T-cell (primary cell): ENCODE measurements at places on chromosomes 4 and X. TPM values are rescaled to one million over a fixed set of nuclear protein-coding genes. Genes with fewer than 3 reads are reported as not detected.

DNA sequence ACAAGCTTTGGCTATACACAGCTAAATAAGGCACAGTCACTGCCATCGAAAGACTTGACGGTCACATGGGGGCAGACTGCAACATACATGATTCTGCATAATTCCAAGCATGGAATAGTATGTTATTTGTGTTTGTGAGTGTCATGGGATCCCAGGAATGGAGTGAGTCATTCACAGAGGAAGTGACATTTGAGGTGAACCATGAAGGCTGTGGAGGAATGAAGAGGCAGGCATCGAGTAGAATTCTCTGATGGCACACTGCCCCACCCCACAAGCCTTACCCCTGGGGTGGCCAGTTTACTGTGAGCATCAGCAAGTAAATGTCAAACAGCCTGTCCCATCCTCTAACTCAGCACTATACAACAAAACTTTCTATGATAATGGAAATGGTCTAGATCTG lies 619.7 kb downstream of the MID1IP1 start:
- H3K27ac ChIP-seq = no peak overlapping the region
- no peak overlapping the region for H3K4me3 ChIP-seq
- DNase-seq = no peak
- no peaks in the 10 kb centered on the region for H3K36me3 ChIP-seq
- H3K27me3 ChIP-seq = no peaks in the 10 kb centered on the region

GRCh38 chr4:80361329-80361900 lies 25.9 kb downstream of the CFAP299 start:
- H3K4me1 ChIP-seq = no peaks in the 10 kb centered on the region
- no peak overlapping the region for H3K27ac ChIP-seq
- H3K4me3 ChIP-seq = no peak overlapping the region
- H3K27me3 ChIP-seq = peaks cover 5% of the 10 kb centered on the region
- DNase-seq = no peak

DNA sequence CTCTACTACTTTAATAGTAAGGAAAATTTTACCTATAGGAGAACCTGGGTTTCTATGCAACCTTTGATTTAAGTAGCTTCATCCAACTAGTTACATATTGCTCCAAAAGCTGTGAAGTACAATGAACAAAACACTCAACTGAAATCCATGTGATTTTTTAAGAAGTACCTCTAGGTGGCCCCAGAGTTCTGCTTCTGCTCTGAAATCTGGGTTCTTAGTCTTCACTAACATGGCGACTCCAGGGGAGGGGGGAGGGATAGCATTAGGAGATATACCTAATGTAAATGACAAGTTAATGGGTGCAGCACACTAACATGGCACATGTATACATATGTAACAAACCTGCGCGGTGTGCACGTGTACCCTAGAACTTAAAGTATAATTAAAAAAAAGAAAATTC lies 73.4 kb upstream of the MAGEB2 start:
- no peak overlapping the region for H3K4me3 ChIP-seq
- no peak for DNase-seq
- H3K27me3 ChIP-seq = no peaks in the 10 kb centered on the region
- no peaks in the 10 kb centered on the region for H3K36me3 ChIP-seq

GRCh38 chr4:139005774-139006173 lies 9.8 kb upstream of the NOCT start:
- peaks cover 2% of the 10 kb centered on the region for H3K27me3 ChIP-seq
- no peaks in the 10 kb centered on the region for H3K4me1 ChIP-seq
- DNase-seq = no peak
- H3K4me3 ChIP-seq = no peak overlapping the region

GRCh38 chr4:184616633-184617551 lies 32.4 kb downstream of the CASP3 start:
- no peak overlapping the region for H3K27ac ChIP-seq
- no peaks in the 10 kb centered on the region for H3K27me3 ChIP-seq
- no peak for DNase-seq

The TBC1D9 gene
- 1.2 TPM for total RNA-seq

- H3K4me3 ChIP-seq = no peak overlapping the region
- no peaks in the 10 kb centered on the region for H3K4me1 ChIP-seq
- H3K27me3 ChIP-seq = no peaks in the 10 kb centered on the region
- no peak for DNase-seq
These were observed 43.1 kb upstream of the MTM1 start for GRCh38 chrX:150525061-150525919.

The MAGEA9B gene
- total RNA-seq = not detected

- no peak for DNase-seq
- peaks cover 13% of the 10 kb centered on the region for H3K4me1 ChIP-seq
- no peak overlapping the region for H3K27ac ChIP-seq
- no peaks in the 10 kb centered on the region for H3K27me3 ChIP-seq
- no peaks in the 10 kb centered on the region for H3K36me3 ChIP-seq
These were observed 86.3 kb upstream of the MAML3 start for GRCh38 chr4:140240237-140240636.

DNA sequence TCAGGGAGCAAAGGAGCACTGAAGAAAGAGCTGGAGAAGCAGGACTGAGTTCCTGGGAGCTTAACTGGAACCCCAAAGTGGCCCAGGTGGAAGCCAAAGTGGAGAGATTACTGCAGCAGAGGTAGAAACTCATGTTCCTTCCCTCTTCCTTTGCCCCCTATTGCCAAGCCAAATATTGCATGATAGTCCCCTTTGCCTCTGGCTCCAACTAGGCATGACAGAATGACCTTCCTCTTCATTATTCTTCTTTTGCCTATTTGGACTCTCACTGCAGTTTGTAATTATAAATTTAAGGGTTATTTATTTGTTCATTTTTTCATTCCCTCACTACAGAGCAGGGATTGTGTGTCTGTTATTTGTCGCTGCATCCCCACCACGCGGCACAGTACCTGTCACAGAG lies 22.1 kb upstream of the SPANXB1 start:
- DNase-seq = no peak
- H3K36me3 ChIP-seq = no peaks in the 10 kb centered on the region
- H3K4me1 ChIP-seq = no peaks in the 10 kb centered on the region
- H3K27ac ChIP-seq = no peak overlapping the region
- H3K27me3 ChIP-seq = no peaks in the 10 kb centered on the region
- no peak overlapping the region for H3K4me3 ChIP-seq

GRCh38 chr4:123891881-123892280 lies 495.3 kb downstream of the SPRY1 start:
- H3K4me1 ChIP-seq = no peaks in the 10 kb centered on the region
- H3K4me3 ChIP-seq = no peak overlapping the region
- no peak overlapping the region for H3K27ac ChIP-seq
- DNase-seq = no peak

DNA sequence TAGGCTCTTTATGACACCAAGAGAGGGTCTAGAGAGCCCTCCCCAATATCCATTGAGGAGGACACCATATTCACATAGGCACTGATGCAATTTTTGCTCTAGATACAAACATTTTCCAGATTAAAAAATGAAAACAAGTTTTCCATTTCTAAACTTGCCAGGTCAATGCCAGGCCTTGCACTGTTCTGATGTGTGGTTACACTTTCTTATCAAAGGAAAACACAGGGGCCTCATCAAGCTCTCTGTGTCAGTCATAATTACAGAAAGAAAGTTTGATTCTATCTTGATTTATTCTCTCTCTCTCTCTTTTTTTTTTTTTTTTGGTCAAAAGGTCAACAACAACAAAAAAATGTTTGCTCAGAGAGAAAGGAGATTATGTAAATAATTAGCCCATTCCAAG lies 80.2 kb upstream of the ACSL4 start:
- no peak for DNase-seq
- no peaks in the 10 kb centered on the region for H3K27me3 ChIP-seq

The USP17L11 gene
- not detected for total RNA-seq

- DNase-seq = no peak
- no peak overlapping the region for H3K4me3 ChIP-seq
- no peaks in the 10 kb centered on the region for H3K36me3 ChIP-seq
- no peaks in the 10 kb centered on the region for H3K4me1 ChIP-seq
- H3K27ac ChIP-seq = no peak overlapping the region
These were observed 42.5 kb downstream of the TMEM164 start for GRCh38 chrX:110045421-110045820.

DNA sequence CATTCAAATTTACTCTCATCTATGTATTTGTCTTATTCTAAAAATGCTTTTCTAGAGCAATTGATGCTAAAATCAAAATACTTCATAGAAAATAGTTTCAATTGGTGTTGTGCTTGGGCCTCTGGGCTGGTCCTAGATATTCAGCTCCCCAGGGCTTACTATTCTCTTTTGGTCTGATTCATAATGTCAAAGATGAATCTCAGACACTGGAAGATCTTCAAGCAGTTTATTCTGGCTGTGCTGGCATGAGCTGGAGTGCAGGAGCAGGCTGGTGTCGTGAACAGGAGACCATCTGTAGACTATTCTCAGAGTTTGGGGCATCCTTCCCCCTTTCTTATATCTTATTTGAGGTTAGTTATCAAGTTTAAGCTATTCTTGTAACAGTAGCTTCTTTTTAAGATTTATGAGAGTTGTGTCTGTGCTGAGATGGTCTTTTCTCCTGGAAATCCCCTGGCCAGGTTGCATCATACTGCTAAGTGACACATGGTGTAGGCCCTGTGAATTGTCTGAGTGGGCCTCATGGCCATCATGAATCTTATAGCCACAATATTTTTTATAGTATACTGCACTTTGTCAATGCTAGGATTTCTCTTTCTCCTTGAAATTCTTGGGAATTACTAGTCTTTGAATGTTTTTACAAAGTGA lies 1624.0 kb upstream of the IGFBP7 start:
- no peaks in the 10 kb centered on the region for H3K36me3 ChIP-seq
- H3K4me1 ChIP-seq = no peaks in the 10 kb centered on the region
- no peak overlapping the region for H3K27ac ChIP-seq

The DNAAF6 gene
- total RNA-seq = not detected

- H3K27ac ChIP-seq = peak overlapping the region; percentile 25
- H3K36me3 ChIP-seq = no peaks in the 10 kb centered on the region
- H3K4me3 ChIP-seq = no peak overlapping the region
- H3K27me3 ChIP-seq = no peaks in the 10 kb centered on the region
- DNase-seq = no peak
These were observed 66.4 kb upstream of the GPR174 start for GRCh38 chrX:79078114-79078513.

The PDE6B gene
- 18.4 TPM for total RNA-seq

The ARX gene
- not detected for total RNA-seq

- H3K36me3 ChIP-seq = no peaks in the 10 kb centered on the region
- no peak overlapping the region for H3K27ac ChIP-seq
- H3K4me3 ChIP-seq = no peak overlapping the region
- no peaks in the 10 kb centered on the region for H3K27me3 ChIP-seq
These were observed 31.3 kb downstream of the CD38 start for GRCh38 chr4:15809466-15809865.

DNA sequence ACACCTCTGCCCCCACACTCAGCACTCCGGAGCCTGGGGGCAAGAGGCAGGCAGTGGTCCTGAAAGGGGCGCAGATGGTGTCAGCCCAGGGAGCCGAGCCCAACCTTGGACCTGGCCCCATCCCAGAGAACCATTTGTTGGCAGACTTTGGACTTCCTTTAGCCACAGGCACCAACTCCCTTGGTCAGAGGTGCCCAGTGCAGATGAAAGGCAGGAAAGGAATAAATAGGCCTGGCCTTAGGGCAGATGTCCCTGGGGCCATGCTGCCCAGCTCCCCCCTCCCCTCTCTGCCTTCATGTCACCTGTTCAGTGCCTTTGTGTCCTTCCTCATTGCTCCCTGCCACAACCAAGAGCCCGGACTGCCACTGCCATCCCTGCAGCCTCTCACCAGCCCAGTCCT lies 52.8 kb downstream of the SEL1L3 start:
- H3K4me1 ChIP-seq = no peaks in the 10 kb centered on the region
- no peak for DNase-seq
- H3K36me3 ChIP-seq = peaks cover 63% of the 10 kb centered on the region
- no peaks in the 10 kb centered on the region for H3K27me3 ChIP-seq

DNA sequence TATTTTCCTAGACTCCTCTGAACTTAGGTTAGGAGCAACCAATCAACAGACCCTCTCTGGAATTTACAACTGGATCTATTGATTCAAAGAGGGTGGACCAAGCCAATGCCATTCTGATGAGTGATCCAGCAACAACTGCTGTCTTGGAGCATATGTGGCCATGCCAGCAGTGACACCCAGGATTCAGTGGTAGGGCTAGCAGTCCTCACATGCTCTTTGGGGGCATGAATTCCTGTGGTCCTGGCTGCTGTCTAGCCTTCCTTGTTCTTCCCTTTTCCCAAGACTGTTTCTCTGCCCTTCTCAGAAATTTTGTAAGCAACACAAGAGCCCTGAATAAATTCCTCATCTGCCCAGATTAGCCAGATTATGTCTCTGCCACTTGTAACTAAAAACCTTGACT lies 61.5 kb upstream of the GATB start:
- no peak overlapping the region for H3K27ac ChIP-seq
- peaks cover 2% of the 10 kb centered on the region for H3K27me3 ChIP-seq
- H3K4me3 ChIP-seq = no peak overlapping the region
- no peaks in the 10 kb centered on the region for H3K36me3 ChIP-seq
- no peak for DNase-seq
- no peaks in the 10 kb centered on the region for H3K4me1 ChIP-seq

The CXCL11 gene
- total RNA-seq = not detected

GRCh38 chr4:123976819-123977218 lies 580.2 kb downstream of the SPRY1 start:
- no peaks in the 10 kb centered on the region for H3K27me3 ChIP-seq
- H3K36me3 ChIP-seq = no peaks in the 10 kb centered on the region
- DNase-seq = no peak
- H3K4me1 ChIP-seq = no peaks in the 10 kb centered on the region
- H3K27ac ChIP-seq = no peak overlapping the region
- no peak overlapping the region for H3K4me3 ChIP-seq

The AADAT gene
- not detected for total RNA-seq

DNA sequence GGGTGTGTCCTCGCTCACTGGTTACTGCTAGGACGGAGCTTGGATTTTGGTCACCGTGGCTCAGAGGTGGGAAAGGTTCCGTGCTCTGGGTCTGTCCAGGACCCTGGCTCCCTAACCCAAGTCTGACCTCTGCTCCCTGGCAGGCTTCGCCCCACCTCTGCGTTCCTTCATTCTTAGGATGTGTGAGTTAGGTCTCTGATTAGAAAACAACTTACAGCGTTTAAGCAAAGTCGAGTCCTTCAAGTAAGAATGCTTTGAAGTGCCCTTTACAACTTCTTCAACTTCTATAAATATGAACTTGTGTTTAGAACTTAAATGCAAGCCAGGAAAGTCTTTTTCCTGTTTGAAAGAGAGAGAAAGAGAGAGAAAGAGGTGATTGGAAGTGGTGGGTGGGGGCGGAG lies 891 bp downstream of the TLR2 start:
- H3K4me1 ChIP-seq = no peaks in the 10 kb centered on the region
- peak overlapping the region; percentile 59 for H3K4me3 ChIP-seq
- H3K27ac ChIP-seq = no peak overlapping the region
- DNase-seq = no peak

The STAP1 gene
- total RNA-seq = 7.9 TPM

GRCh38 chr4:147786031-147786430 lies 54.1 kb downstream of the ARHGAP10 start:
- H3K36me3 ChIP-seq = no peaks in the 10 kb centered on the region
- no peaks in the 10 kb centered on the region for H3K4me1 ChIP-seq

DNA sequence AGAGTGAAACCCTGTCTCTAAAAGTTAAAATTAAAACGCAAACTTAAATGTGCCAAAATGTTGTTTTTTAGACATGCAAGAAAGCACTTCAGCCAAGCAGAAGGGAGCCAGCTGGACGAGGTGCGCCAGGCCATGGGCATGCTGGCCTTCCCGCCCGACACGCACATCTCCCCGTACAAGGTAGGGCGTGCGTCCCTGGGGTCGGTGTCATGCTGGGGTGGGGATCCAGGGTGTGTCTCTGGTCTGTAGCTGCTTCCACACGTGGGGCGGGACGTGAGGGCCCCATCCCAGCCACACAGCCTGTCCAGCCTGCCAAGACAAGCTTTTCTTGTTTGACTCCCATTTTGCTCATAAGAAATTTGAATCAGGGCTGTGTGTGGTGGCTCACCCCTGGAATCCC lies 14.3 kb upstream of the UVSSA start:
- H3K4me1 ChIP-seq = peaks cover 24% of the 10 kb centered on the region
- H3K27me3 ChIP-seq = no peaks in the 10 kb centered on the region
- H3K27ac ChIP-seq = no peak overlapping the region

The TLR6 gene
- total RNA-seq = 3.2 TPM

The OTUD6A gene
- total RNA-seq = not detected
